A172 (cell line): ENCODE measurements at places on chromosomes 7 and 10. TPM values are rescaled to one million over a fixed set of nuclear protein-coding genes. Genes with fewer than 3 reads are reported as not detected.

Gene TRIM24
- total RNA-seq, result 16.6 and 18.8 TPM in 2 replicates

Gene MYOZ1
- total RNA-seq, result 1.1 TPM in 1 of 2 replicates, not detected in the other

Gene PNLIPRP2
- total RNA-seq, result not detected in 2 replicates

Gene TMEM273
- total RNA-seq, result not detected in 2 replicates

Gene ITIH5
- total RNA-seq, result 0.09 and 0.14 TPM in 2 replicates

Gene MLXIPL
- not detected in 2 replicates for total RNA-seq

Gene FAM25G
- total RNA-seq, result not detected in 2 replicates

Gene STAMBPL1
- 40.4 and 48.8 TPM in 2 replicates for total RNA-seq

Gene CRTAC1
- total RNA-seq, result not detected in 2 replicates

Gene SNX8
- total RNA-seq, result 27.2 and 36.2 TPM in 2 replicates

Gene NOD1
- 5.2 and 5.3 TPM in 2 replicates for total RNA-seq

Gene NPSR1
- not detected in 2 replicates for total RNA-seq

Gene C10orf62
- 0.38 TPM in 1 of 2 replicates, not detected in the other for total RNA-seq

Gene BAMBI
- 36.2 and 43.8 TPM in 2 replicates for total RNA-seq

Gene EBLN1
- not detected in 2 replicates for total RNA-seq

Gene VSTM2A
- not detected in 2 replicates for total RNA-seq

Gene SMO
- total RNA-seq, result 28.6 and 31.4 TPM in 2 replicates

Gene C10orf105
- total RNA-seq, result not detected in 2 replicates

Gene ZNF775
- 5.7 and 11.1 TPM in 2 replicates for total RNA-seq

Gene GPR26
- total RNA-seq, result not detected in 2 replicates

Gene SPDYE5
- not detected in 2 replicates for total RNA-seq

Gene MMP21
- total RNA-seq, result not detected in 2 replicates

Gene NUTM2D
- 0.36 and 0.98 TPM in 2 replicates for total RNA-seq

Gene SPDYE9
- not detected in 2 replicates for total RNA-seq

Gene NRCAM
- total RNA-seq, result 0.16 and 0.86 TPM in 2 replicates

Gene GRM3
- not detected in 2 replicates for total RNA-seq

Gene LRRD1
- not detected in 2 replicates for total RNA-seq

Gene LIPF
- not detected in 2 replicates for total RNA-seq

Gene SMARCD3
- 22.2 and 26.7 TPM in 2 replicates for total RNA-seq

Gene CYP26C1
- total RNA-seq, result 0.02 TPM in 1 of 2 replicates, not detected in the other

Gene NUTM2A
- 0.26 and 0.36 TPM in 2 replicates for total RNA-seq

Gene GRID2IP
- total RNA-seq, result 0.03 and 0.22 TPM in 2 replicates

Gene PDE6C
- not detected in 2 replicates for total RNA-seq

Gene SEMA3E
- total RNA-seq, result 0.29 and 3.6 TPM in 2 replicates

Gene LBX1
- total RNA-seq, result 1.1 and 1.2 TPM in 2 replicates

Gene JMJD1C
- 71.6 and 98.3 TPM in 2 replicates for total RNA-seq

Gene ADRB1
- total RNA-seq, result 1.1 and 1.5 TPM in 2 replicates

Gene ZNF727
- not detected in 2 replicates for total RNA-seq

Gene NODAL
- total RNA-seq, result not detected in 2 replicates

Gene HECTD2
- 9.6 and 11.6 TPM in 2 replicates for total RNA-seq

Gene OR2A42
- total RNA-seq, result not detected in 2 replicates

Gene SFRP5
- not detected in 2 replicates for total RNA-seq

Gene TMEM229A
- total RNA-seq, result not detected in 2 replicates

Gene LIPN
- total RNA-seq, result not detected in 2 replicates

Gene BAIAP2L1
- 14.0 and 16.1 TPM in 2 replicates for total RNA-seq

Gene HACD1
- total RNA-seq, result 109 and 157 TPM in 2 replicates

Gene ZNF438
- 5.1 and 6.2 TPM in 2 replicates for total RNA-seq

Gene GOLGA7B
- total RNA-seq, result 1.2 and 1.9 TPM in 2 replicates

Gene CASD1
- total RNA-seq, result 14.4 and 18.2 TPM in 2 replicates

Gene GIMAP6
- total RNA-seq, result not detected in 2 replicates

Gene ZNF316
- total RNA-seq, result 7.7 and 20.4 TPM in 2 replicates

Gene GAD2
- total RNA-seq, result not detected in 2 replicates

Gene NPC1L1
- total RNA-seq, result not detected in 2 replicates

Gene SFXN2
- total RNA-seq, result 7.3 and 9.5 TPM in 2 replicates

Gene PON1
- total RNA-seq, result not detected in 2 replicates

Gene UNCX
- not detected in 2 replicates for total RNA-seq
